Nasal cavity respiratory epithelium epithelial cell of viscerocranial mucosa (primary cell): ENCODE measurements at places on chromosomes 7 and 10. TPM values are rescaled to one million over a fixed set of nuclear protein-coding genes. Genes with fewer than 3 reads are reported as not detected.

The MACC1 gene
- total RNA-seq = 38.3 and 59.4 TPM in 2 replicates

The TMEM140 gene
- under 0.01 and 1.8 TPM in 2 replicates for total RNA-seq

The FAM25C gene
- total RNA-seq = 13.7 TPM in 1 of 2 replicates, not detected in the other

The SPDYE2 gene
- not detected in 2 replicates for total RNA-seq

The TMEM243 gene
- 19.3 and 19.8 TPM in 2 replicates for total RNA-seq

The CTNNA3 gene
- total RNA-seq = under 0.01 and 0.21 TPM in 2 replicates

The AQP1 gene
- total RNA-seq = 0.14 TPM in 1 of 2 replicates, not detected in the other

The ADCY1 gene
- total RNA-seq = 0.68 and 5.1 TPM in 2 replicates

The CLCN1 gene
- total RNA-seq = 0.64 TPM in 1 of 2 replicates, not detected in the other

The CACUL1 gene
- 22.6 and 38.2 TPM in 2 replicates for total RNA-seq

The ADAMTS14 gene
- total RNA-seq = 0.14 and 0.68 TPM in 2 replicates

The ANKRD1 gene
- total RNA-seq = under 0.01 and 1.4 TPM in 2 replicates

The PIP gene
- total RNA-seq = 9.5 TPM in 1 of 2 replicates, not detected in the other

The ZSCAN25 gene
- 12.0 and 20.4 TPM in 2 replicates for total RNA-seq

The AGMO gene
- 0.50 TPM in 1 of 2 replicates, not detected in the other for total RNA-seq

The INSYN2A gene
- under 0.01 and 0.07 TPM in 2 replicates for total RNA-seq

The MBL2 gene
- total RNA-seq = not detected in 2 replicates

The C7orf57 gene
- 0.21 and 3.4 TPM in 2 replicates for total RNA-seq

The UFSP1 gene
- 3.8 and 7.9 TPM in 2 replicates for total RNA-seq

The MEIG1 gene
- 0.43 TPM in 1 of 2 replicates, not detected in the other for total RNA-seq
